Natural killer cell treated with Interleukin-12 subunit alpha and Interleukin-12 subunit beta and Interleukin-15 and Interleukin-18, amount 100 ng/mL, for 72 hours (primary cell): ENCODE measurements at places on chromosomes 12 and 14. TPM values are rescaled to one million over a fixed set of nuclear protein-coding genes. Genes with fewer than 3 reads are reported as not detected.
A peak's percentile ranks its signal among the peaks of the same experiment; 100 is the strongest.

DNA sequence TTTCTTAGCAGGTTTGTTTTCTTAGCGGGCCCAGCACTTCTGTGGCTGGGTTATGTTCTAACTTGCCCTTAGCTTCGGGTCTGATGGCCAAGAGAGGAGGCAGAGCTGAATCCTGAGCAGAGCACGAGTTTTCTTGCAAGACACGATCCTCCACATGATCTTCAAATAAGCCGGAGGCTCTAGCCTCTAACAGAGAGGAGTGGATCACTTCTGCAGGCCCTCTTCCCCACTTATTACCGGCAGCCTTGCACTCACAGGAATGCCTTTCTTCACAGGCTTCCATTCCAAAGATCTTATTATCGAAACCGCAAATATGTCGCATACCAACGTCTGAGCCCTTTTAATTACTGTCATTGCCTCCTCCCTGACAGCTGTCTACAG is 79.5 kb downstream of the SINHCAF start:
- H3K4me1 ChIP-seq = no peaks in the 10 kb centered on the region
- DNase-seq = no peak
- no peaks in the 10 kb centered on the region for H3K36me3 ChIP-seq
- H3K27me3 ChIP-seq = peaks cover 3% of the 10 kb centered on the region
- H3K27ac ChIP-seq = no peak overlapping the region

DNA sequence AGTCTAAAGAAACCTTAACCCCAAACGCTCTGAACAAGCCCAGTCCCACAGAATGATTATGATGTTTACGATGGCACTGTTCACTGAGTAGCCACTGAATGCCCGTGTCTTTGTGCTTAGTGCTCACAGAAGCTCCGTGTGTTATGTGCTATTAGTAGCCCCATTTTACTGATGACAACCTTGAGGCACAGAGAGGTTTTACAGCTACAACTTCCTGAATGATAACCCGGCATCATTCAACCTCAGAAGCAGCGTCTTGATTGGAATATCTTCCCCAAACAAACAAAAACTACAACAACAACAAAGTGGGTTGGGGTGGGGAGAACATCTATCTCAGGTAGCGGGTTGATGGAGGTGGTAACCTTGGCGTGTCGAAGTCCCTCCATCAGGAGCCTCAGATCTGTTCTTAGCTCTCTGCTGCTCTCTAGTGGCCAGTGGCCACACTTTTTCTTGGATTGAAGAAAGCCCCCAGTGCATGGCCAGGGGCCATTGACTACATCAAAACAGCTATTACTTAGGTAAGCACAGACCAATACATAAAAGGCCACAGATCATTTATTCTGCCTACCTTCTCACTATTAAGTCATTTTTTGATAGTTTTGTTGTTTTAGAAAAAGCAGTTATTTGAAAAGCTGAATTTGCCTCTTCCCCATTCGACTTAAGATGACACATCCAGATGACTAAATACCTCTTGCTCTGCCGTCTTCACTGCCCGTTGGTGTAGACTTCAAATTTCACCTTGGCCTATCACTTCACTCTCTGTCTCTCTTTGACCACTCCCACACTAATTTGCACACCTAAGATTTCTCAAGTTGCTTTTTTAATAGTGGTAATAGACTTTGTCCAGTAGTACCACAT is 376.9 kb downstream of the GALC start:
- H3K4me1 ChIP-seq = no peaks in the 10 kb centered on the region
- H3K27ac ChIP-seq = no peak overlapping the region
- H3K36me3 ChIP-seq = no peaks in the 10 kb centered on the region
- DNase-seq = no peak
- H3K4me3 ChIP-seq = no peak overlapping the region
- H3K27me3 ChIP-seq = no peaks in the 10 kb centered on the region

GRCh38 chr14:23177181-23177580 is 6.3 kb downstream of the SLC7A8 start:
- no peak overlapping the region for H3K27ac ChIP-seq
- H3K4me1 ChIP-seq = peaks cover 2% of the 10 kb centered on the region
- H3K36me3 ChIP-seq = no peaks in the 10 kb centered on the region
- H3K4me3 ChIP-seq = no peak overlapping the region
- peaks cover 18% of the 10 kb centered on the region for H3K27me3 ChIP-seq

- H3K27ac ChIP-seq = no peak overlapping the region
- H3K36me3 ChIP-seq = peaks cover 17% of the 10 kb centered on the region
- H3K4me1 ChIP-seq = no peaks in the 10 kb centered on the region
- no peaks in the 10 kb centered on the region for H3K27me3 ChIP-seq
- DNase-seq = no peak
These were observed 71.1 kb downstream of the EGLN3 start for GRCh38 chr14:33879684-33880286.

DNA sequence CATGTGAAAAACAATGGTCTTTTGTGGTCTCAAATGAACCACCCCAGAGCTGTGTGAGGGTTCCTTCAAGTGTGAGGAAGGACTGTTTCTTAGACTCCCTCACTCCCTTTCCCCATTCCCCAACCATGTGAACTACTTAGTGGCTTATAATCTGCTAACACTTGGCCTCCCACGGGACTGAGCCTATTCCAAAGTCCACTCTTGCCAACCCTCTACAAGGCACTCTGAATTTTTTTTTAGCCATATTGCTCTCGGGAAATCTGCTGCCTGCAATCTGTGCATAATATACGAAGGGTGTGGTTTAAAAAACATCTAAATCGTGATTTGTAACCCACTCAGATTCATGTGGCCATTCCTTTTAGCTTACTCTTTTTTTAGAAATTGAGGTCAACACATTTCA is 2.6 kb downstream of the SVOP start:
- no peak overlapping the region for H3K4me3 ChIP-seq
- no peak overlapping the region for H3K27ac ChIP-seq
- DNase-seq = no peak
- H3K27me3 ChIP-seq = peaks cover 34% of the 10 kb centered on the region

DNA sequence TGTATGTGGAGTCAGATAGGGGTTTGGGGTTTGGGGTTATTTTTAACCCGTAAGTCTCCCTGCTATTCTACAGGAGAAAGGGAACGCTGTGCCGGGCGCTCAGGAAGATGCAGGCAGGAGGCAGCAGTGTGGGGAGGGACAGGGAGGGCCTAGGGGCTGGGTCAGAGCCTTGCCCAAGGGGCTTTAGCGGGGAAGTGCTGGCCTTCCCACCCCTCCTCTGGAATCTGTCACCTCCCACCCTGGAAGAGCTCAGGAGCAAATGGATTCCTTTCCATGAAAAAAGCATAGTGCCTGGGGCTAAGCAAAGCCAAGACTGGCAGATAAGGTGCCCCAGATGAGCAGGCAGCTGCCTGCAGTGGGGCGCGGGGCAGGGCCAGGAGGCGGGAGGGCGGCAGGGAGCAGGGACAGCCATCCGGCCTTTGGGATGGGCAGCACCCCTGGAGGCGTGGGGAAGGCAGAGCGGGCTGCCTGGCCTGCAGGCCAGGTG is 7.3 kb upstream of the INF2 start:
- H3K27me3 ChIP-seq = peaks cover 11% of the 10 kb centered on the region
- no peak overlapping the region for H3K27ac ChIP-seq
- DNase-seq = no peak
- no peak overlapping the region for H3K4me3 ChIP-seq

DNA sequence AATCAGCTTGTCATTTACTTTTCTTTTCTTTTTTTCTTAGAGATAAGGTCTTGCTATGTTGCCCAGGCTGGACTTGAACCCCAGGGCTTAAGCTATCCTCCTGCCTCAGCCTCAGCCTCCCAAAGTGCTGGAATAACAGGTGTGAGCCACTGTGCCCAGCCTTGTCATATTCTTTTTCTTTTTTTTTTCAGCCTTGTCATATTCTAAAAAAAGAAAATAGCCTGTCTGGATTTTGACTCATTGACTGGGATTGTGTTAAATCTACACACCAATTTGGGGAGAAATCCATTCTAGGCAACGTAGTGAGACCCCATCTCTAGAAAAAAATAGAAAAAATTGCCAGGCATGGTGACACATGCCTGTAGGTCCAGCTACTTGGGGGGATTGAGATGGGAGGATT is 24.1 kb downstream of the ATP5MC2 start:
- no peaks in the 10 kb centered on the region for H3K27me3 ChIP-seq
- no peak for DNase-seq
- H3K4me3 ChIP-seq = no peak overlapping the region
- H3K27ac ChIP-seq = no peak overlapping the region

DNA sequence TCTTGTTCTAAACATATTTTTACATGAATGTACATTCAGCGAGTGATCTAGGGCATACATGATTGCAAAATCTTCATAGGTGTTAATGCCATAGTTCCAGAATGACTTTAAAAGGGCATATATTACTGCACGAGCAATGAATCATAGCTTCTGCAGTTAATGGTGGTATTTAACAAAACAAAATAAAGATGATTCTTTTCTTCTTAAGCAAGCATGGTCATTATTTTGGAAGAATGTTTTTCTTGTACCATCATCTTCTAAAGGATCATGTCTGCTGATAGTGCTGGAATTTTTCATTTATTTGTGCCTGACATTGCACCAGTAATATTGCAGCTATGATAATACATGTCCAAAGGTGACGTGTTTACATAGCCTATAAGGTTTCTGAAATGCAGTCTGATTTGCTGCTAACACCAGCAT is 388.6 kb downstream of the CCDC91 start:
- H3K27ac ChIP-seq = peak overlapping the region; percentile 11
- peaks cover 14% of the 10 kb centered on the region for H3K4me1 ChIP-seq
- peaks cover 4% of the 10 kb centered on the region for H3K36me3 ChIP-seq
- H3K4me3 ChIP-seq = peak overlapping the region; percentile 59
- no peak for DNase-seq

DNA sequence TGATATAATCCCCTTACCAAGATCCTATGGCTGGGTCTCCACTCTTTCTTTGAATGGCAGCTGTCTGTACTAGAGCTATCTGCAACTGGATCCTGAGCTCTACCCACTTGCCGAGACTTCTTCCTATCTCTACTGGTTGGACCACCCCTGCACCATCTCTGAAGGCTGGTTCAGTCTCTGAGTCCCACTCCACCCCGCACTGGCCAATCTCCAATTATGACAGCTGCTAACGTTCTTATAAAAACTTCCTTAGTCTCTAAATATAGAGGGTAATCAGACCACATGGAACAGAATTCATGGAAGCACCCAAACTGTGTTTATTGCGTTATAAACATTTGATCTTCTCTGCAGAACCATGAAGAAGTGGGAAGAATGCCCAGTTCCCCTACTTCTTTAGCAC is 186.6 kb upstream of the EEA1 start:
- no peak overlapping the region for H3K4me3 ChIP-seq
- no peak overlapping the region for H3K27ac ChIP-seq
- H3K36me3 ChIP-seq = no peaks in the 10 kb centered on the region
- no peaks in the 10 kb centered on the region for H3K4me1 ChIP-seq
- no peak for DNase-seq

DNA sequence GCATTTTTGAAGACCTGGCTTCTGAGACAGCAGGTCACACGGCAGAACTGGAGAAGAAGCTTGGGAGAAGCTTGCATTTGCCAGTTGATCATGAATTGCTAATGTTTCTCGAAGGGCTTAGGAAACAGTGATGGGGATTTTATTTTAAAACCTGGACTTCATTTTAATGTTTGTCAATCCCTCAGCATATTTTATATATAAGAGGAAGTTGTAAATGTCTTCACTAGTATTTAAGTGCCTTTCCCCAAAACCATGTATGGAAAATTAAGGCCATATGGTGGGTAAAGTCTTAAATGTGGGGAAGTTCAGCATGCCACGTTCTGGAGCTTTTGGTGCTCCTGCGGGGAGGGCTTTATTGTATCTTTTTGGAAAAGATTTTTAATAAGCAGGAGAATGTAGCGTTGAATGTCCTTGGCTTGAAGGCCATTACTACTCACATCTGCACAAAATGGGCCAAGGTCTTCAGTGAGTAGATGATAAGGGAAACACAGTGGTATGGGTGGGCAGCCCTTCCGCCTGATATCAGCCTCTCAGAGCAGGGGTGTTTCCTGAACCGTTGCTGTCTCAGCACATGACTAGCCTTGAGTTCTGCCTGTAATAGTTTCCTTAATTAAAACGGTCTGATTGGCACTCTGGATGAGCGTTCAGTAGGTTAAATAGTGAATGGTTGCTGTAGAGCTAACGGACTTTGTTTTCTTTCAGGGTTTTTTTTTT is 511.4 kb downstream of the PCNX1 start:
- no peaks in the 10 kb centered on the region for H3K27me3 ChIP-seq
- no peak overlapping the region for H3K27ac ChIP-seq
- H3K4me3 ChIP-seq = no peak overlapping the region

DNA sequence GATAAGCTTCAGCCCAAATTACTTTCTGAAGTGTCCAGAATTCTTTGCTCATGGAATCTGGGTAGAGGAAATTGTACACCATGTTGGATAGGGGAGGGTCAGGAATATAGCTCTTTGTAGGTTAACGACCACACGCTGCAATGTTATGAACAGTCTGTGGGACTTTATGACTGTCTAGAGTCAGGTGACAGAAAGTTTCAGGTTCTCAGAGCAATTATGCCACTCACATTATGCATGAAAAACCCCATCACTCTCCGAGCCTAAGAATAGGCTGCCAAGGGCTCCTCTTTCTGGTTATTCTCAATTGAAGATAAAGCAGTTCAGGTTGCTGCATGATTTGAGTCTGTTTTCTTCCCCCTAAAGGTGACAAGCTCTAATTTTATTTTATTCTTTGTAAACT is 430.9 kb downstream of the ATP23 start:
- H3K4me3 ChIP-seq = no peak overlapping the region
- no peaks in the 10 kb centered on the region for H3K36me3 ChIP-seq
- H3K27me3 ChIP-seq = no peaks in the 10 kb centered on the region
- no peak overlapping the region for H3K27ac ChIP-seq

IL31 gene
- total RNA-seq = not detected

CIPC gene
- 11.8 TPM for total RNA-seq

ALDH2 gene
- not detected for total RNA-seq

PLEKHG7 gene
- total RNA-seq = not detected

C3AR1 gene
- 1.6 TPM for total RNA-seq

DNAI7 gene
- total RNA-seq = not detected

C1QL4 gene
- total RNA-seq = not detected
